ENCODE measurements at places on chromosomes 1 and 21. TPM values are rescaled to one million over a fixed set of nuclear protein-coding genes. Genes with fewer than 3 reads are reported as not detected.

CR1 gene
- 3.0 TPM for total RNA-seq

- DNase-seq, result no peak
Measured at GRCh38 chr1:150142083-150142482, 7.6 kb upstream of the PLEKHO1 start.

- no peak for DNase-seq
Measured at GRCh38 chr1:198932351-198932991, 293.6 kb downstream of the PTPRC start.

- DNase-seq, result no peak
Measured at GRCh38 chr1:8745749-8746390, 71.6 kb downstream of the RERE start.

All from right cardiac atrium (tissue), 5 donors.